Uterus (tissue), 4 donors: ENCODE measurements at places on chromosomes 2 and 18. TPM values are rescaled to one million over a fixed set of nuclear protein-coding genes. Genes with fewer than 3 reads are reported as not detected.
A peak's percentile ranks its signal among the peaks of the same experiment; 100 is the strongest.

Gene KLF7
- total RNA-seq, result 20.9 TPM

Gene CYS1
- total RNA-seq, result 13.3 TPM

DNA sequence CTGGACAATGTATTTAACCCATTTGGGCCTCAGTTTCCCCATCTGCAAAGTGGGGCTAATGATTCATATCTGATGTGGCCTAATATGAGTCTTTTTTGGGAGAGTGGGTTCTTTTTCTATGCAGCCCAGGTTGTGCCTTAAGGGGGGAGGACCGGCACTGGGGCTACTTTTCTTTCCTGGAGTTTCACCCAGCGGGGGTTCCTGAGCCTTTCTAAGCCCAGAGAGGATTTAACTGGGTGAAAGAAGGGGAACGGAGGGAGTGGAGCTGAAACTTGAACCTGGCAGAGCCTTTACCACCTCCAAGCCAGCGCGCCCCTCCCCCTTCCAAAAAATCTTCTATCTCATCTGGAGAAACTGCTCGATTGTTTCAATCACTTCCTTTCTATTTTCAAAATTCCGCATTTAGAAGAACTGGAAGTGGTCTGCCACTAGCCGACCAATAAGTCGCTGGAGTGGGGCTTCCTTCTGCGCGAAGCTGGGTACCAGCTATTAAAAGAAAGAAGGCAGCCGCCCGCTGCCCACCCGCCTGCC is 205.0 kb upstream of the SMAD2 start:
- no peaks in the 10 kb centered on the region for H3K27me3 ChIP-seq
- H3K27ac ChIP-seq, result no peak overlapping the region
- H3K4me1 ChIP-seq, result no peaks in the 10 kb centered on the region
- H3K36me3 ChIP-seq, result no peaks in the 10 kb centered on the region
- no peak for DNase-seq

DNA sequence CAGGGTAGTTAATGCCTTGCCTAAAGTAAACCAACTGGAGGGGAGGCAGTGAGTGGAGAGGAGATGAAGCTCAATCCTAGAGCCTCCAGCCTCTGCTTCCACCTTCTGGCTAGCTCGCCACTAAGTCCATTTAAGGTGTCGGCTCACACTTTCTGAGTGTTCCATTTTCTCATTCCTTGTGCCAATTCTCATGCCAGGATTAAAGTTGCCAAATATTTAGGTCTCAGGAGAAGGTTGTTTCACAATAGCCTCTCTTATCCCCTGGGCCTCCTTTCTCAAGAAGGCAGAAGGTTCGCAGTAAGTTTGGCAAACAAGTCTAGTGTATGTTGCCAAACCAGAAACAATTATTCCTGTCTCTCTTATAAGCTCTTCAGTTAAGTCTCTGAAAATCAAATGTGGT is 57.2 kb downstream of the TACR1 start:
- no peak for DNase-seq
- H3K4me3 ChIP-seq, result no peak overlapping the region
- no peaks in the 10 kb centered on the region for H3K36me3 ChIP-seq
- no peak overlapping the region for H3K27ac ChIP-seq

Gene GCG
- not detected for total RNA-seq

DNA sequence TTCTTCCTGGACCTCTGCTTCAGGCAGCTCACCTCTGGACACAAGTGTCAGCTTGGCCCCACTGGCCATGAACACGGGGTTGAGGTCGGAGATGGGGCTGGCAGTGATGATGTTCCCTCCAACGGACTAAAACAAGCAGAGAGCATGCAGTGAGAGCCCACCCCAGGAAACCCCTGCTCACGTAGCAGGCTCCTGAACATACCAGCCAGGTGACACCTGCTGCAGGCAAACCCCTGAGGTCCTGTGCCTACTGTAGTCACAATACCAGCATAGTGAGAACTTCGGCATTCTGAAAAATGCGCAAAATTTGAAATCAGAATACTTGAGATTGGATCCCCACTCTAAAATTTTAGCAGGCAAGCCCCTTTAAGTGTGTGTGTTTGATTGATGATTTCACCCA is 32.9 kb downstream of the XDH start:
- H3K36me3 ChIP-seq, result no peaks in the 10 kb centered on the region
- no peak overlapping the region for H3K4me3 ChIP-seq
- DNase-seq, result no peak

GRCh38 chr2:73156539-73157124 is 43.9 kb upstream of the RAB11FIP5 start:
- DNase-seq, result peak; percentile 34
- H3K4me1 ChIP-seq, result no peaks in the 10 kb centered on the region
- no peaks in the 10 kb centered on the region for H3K27me3 ChIP-seq
- no peak overlapping the region for H3K4me3 ChIP-seq

Gene CRACDL
- total RNA-seq, result 1.5 TPM

- H3K27ac ChIP-seq, result no peak overlapping the region
- no peaks in the 10 kb centered on the region for H3K4me1 ChIP-seq
- no peaks in the 10 kb centered on the region for H3K36me3 ChIP-seq
- no peak for DNase-seq
Observed at GRCh38 chr2:68119504-68119903, 38.2 kb upstream of the PNO1 start.
